ENCODE measurements at places on chromosomes 6 and 20. TPM values are rescaled to one million over a fixed set of nuclear protein-coding genes. Genes with fewer than 3 reads are reported as not detected.

The HRH3 gene
- not detected for total RNA-seq

The CCN6 gene
- not detected for total RNA-seq

The HLA-DOB gene
- 0.26 TPM for total RNA-seq

The RRAGD gene
- 3.4 TPM for total RNA-seq

The FAM83C gene
- total RNA-seq: 0.26 TPM

The SEMG1 gene
- total RNA-seq: not detected
